Ovary (tissue), 10 donors: ENCODE measurements at places on chromosomes 3 and 15.

DNA sequence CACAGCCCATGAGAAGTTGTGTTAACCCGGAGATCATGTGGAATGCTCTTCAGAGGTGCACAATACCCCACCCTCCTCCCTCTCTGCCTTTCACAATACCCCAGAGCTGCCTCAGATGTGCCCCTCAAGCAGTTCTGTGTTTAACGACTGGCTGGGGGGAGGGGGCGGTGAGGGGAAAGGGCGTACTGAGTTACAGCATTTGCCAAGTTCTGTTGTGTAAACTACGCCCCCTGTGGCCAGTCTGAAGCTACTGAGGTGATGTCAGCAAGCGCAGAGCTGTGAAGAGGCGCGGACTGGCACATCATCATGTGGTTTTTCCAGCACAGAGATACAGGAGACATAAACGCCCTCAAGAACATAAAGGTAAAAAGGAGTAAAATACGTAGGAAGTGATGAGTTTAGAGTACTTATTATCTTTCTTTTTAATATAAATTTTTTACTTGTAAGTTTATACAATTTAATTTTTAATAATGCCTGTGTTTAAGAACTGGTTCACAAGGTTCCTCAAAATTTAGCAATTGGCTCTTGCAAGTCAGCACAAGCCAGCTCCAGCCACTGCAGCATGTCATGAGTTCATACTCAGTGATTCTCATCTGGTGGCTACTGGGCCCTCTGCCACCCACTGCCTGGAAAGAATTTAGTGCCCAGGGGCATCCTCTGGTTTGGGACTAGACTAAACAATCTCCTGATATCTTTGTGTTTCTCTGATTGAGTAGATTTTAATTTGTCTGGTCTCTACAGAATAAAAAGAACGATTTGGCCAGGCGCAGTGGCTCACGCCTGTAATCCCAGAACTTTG lies 1.7 kb downstream of the EPB42 start:
- no peaks in the 10 kb centered on the region for H3K36me3 ChIP-seq
- no peaks in the 10 kb centered on the region for H3K4me1 ChIP-seq
- DNase-seq, result no peak
- H3K4me3 ChIP-seq, result no peak overlapping the region

DNA sequence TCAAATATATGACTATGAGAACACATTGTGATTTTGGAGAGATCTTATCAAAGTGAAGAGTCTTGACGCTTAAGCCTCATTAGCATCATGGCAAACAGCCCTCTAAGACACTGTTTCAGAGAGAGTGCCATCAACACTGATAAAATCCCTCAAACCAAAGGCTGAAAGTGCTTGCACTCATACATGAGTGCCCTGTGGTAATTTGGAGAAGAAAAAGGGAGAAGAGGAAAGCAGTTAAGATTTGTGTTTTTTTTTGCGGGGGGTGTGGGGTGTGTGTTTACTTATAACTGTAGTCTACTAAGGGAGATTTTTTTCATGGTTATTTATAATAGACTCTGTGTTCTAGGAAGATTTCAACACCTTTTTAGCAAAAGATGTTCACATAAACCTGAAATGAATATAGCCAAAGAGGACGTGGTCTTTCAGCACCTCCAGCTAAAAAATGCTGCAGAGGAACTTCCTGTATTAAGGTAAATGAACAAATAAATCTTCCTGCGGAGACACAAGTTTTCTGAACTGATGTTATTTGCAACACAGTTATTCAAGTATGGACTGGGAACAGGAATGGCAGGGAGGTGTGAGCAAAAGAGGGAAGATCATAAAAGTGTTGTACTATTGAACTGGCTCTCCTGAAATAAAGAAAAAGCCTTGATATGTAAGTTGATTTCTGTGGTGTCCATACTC lies 81.9 kb upstream of the TGFBR2 start:
- no peaks in the 10 kb centered on the region for H3K27me3 ChIP-seq
- no peaks in the 10 kb centered on the region for H3K4me1 ChIP-seq
- no peaks in the 10 kb centered on the region for H3K36me3 ChIP-seq
- DNase-seq, result no peak

GRCh38 chr3:23377928-23378672 lies 175.0 kb downstream of the UBE2E2 start:
- no peaks in the 10 kb centered on the region for H3K36me3 ChIP-seq
- no peak for DNase-seq
- H3K27ac ChIP-seq, result no peak overlapping the region
- H3K4me3 ChIP-seq, result no peak overlapping the region
- H3K27me3 ChIP-seq, result no peaks in the 10 kb centered on the region

DNA sequence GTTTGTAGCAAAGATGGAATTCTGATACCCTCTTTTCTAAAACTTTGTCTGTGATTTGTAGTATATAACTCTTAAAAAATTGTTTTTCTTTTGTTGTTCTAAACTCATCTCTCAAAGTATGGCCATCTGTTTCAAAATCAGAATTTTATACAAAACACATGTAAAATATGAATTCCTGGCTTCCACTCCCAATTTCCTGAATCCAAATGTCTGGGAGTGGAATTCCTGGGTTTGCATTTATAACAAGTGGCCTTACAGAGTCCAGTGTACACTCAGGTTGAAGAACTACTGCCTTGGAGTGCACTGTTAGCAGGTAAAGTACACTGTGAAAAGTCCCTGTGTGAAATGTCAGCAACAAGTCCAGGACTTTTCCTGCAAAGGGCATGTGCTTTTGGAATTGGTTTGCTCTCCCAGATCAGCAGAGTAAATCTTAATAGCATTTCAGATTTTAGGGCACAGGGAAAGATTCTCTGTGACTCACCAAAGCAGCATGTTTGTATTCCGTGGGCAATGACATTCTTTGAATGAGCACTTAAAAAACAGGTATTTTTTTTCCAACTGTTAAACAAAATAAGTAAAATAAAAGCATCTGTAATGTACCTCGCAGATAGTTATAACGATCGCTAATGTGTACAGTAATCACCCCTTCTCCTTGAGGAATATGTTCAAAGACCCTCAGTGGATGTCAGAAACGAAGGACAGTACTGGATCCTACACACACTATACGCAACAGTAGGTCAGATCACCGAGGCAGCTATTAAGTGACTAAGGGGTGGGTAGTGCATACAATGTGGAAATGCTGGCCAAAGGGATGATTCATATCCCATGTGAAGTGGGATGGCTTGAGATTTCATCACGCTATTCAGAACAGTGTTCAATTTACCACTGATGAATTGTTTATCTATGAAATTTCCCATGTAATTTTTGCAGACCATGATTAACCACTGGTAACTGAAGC lies 2.0 kb upstream of the CLDN16 start:
- H3K27me3 ChIP-seq, result no peaks in the 10 kb centered on the region
- no peak overlapping the region for H3K4me3 ChIP-seq
- no peak overlapping the region for H3K27ac ChIP-seq
- no peaks in the 10 kb centered on the region for H3K36me3 ChIP-seq

- no peaks in the 10 kb centered on the region for H3K36me3 ChIP-seq
- H3K4me3 ChIP-seq, result no peak overlapping the region
- H3K4me1 ChIP-seq, result peaks cover 2% of the 10 kb centered on the region
- H3K27ac ChIP-seq, result no peak overlapping the region
These were observed 253.8 kb downstream of the TLE3 start for GRCh38 chr15:69843900-69844304.

DNA sequence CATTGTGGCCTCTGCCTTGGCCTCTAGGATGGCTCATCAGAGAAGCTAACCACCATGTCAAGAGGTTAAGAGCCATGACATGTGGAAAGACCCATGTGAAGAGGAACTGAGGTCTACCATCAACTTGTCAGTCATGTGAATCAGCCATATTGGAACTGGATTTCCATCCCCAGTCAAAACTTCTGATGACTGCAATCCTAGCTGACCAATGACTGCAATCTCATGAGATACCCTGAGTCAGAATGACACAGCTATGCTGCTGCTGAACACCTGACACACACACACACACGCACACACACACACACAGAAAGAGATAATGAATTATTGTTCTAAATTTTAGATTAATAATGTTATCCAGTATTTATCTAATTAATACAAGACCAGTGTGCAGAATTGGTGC lies 337.5 kb upstream of the LMCD1 start:
- no peak overlapping the region for H3K4me3 ChIP-seq
- no peaks in the 10 kb centered on the region for H3K36me3 ChIP-seq
- no peak for DNase-seq
- H3K27me3 ChIP-seq, result no peaks in the 10 kb centered on the region
- H3K27ac ChIP-seq, result no peak overlapping the region
- no peaks in the 10 kb centered on the region for H3K4me1 ChIP-seq

DNA sequence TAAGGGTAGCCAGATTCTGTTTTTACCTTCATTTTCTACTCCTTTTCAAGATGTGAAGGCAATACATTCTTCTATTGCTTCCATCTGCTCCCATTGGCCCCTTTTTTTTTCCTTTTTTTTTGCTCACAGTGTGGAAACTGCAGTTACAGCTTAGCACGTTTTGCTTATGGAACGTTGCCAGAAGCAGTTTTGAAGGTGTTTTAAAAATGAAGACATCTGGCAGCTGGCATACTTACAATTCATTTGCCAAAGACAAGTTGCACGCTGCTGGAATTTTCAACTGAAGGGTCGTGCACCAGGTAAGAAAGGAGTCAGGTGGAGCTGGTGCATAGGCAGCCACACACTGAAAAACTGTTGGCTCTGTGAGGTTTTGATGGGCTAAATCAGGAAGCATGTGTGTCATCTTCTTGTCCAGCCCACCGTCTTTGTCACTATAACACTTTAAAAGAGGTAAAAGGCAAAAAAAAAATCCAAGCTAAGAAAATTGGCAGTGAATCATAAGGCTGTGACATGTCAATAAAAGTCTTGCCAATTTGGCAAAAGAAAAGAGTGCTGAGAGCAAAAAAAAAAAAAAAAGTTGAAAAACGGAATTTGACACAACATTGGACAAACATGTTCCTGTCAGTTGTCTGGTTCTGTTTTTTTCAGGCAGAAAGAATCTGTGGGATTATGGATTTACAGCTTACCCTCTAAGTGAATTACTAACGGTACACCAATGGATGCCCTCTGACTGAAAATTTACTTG lies 225.4 kb upstream of the SOX2 start:
- H3K4me1 ChIP-seq, result no peaks in the 10 kb centered on the region
- H3K36me3 ChIP-seq, result no peaks in the 10 kb centered on the region
- no peaks in the 10 kb centered on the region for H3K27me3 ChIP-seq
- H3K27ac ChIP-seq, result no peak overlapping the region

GRCh38 chr15:58432401-58432800 lies 610 bp downstream of the LIPC start:
- no peak overlapping the region for H3K27ac ChIP-seq
- H3K27me3 ChIP-seq, result no peaks in the 10 kb centered on the region
- H3K4me1 ChIP-seq, result no peaks in the 10 kb centered on the region
- no peak for DNase-seq

GRCh38 chr3:186839874-186840641 lies 2.5 kb upstream of the ADIPOQ start:
- no peak overlapping the region for H3K4me3 ChIP-seq
- no peaks in the 10 kb centered on the region for H3K36me3 ChIP-seq
- no peaks in the 10 kb centered on the region for H3K27me3 ChIP-seq
